ENCODE measurements at places on chromosomes 3 and 15.
A peak's percentile ranks its signal among the peaks of the same experiment; 100 is the strongest.

GRCh38 chr3:184884359-184885017 is 72.5 kb downstream of the VPS8 start:
- no peak for DNase-seq

DNA sequence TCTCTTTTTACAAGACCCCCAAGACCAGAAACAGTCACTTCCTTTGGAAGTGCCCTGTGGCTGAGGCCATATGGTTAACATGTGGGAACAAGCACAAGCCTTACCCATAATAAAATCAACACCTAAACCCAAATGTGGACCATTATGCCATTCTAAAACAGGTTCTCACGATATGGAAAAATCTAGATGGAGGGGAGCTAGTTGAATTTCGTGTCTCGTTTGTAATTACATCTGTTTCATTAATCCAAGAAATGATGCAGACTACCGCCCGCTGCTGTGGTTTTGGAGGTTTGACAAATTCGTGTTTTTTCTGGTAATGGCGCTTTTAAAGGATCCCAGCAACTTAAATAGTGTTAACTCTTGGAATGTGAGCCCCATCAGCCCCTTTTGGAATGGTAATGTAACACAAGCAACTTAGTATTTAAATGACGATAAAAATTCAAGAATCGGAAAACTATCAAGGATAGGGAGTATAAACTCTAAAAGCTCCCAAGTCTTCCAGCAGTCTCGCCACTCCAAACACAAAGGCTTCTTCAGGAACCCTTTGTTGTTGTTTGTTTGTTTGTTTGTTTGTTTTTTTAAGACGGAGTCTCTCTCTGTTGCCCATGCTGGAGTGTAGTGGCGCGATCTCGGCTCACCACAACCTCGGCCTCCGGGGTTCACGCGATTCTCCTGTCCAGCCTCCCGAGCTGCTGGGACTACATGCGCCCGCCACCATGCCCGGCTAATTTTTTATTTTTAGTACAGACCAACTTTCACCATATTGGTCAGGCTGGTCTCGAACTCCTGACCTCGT is 1.1 kb downstream of the CNBP start:
- DNase-seq: no peak

- DNase-seq: peak; percentile 65
Observed at GRCh38 chr3:136819731-136820679, 1.1 kb downstream of the SLC35G2 start.

DNA sequence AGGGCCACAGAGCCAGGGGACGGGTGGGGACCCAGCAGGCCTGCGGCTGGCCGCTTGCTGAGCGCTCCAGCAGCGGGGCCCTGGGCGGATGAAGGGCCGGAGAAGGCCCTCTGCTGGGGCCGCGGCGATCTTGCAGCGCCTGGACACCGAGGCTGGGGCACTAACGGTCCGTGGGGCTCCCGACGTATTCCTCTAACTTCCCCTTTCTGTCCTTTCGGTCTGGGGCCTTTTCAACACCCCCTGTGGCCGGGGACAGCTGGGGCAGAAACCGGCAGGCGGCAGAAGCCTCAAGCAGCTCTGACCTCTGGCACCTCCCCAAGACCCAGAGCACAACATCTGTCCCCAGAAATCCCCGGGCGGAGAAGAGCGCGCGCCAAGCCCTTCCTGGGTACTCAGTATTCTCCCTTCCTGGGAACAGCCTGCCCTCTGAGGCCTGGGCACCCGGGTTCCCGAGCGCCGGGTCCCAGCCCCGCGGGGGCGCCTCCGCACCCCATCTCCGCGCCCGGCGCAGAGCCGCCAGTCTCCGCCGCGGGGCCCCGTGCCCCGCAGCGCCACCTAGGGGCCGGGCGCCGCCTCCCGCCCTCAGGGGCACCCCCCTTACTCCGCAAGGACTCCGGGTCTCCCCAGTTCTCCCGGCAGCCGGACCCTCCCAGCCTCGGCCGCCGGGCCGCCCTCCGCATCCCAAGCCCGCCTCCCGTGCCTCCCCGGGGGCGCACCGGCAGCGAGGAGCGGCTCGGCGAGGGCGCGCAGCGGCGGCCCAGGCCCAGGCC is 582 bp upstream of the SLCO3A1 start:
- DNase-seq: peak; percentile 72

DNA sequence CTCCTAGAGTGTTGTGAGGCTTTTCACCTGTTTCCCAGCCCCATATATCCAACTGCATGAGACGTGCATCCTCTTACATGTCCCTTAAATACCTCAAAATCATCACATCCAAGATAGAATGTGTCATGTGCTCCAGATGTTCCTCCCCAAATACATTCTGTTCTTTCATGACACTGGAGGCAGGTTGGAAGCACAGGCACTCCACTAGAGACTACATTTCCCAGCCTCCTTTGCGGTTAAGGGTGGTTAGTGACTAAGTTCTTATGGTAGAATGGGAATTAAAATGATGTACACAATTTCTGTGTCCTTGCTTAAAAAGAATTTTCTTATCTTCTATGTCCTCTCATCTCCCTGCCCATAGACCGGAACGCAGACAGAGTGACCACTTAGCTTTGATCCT is 34.3 kb downstream of the TMEM40 start:
- no peak for DNase-seq

DNA sequence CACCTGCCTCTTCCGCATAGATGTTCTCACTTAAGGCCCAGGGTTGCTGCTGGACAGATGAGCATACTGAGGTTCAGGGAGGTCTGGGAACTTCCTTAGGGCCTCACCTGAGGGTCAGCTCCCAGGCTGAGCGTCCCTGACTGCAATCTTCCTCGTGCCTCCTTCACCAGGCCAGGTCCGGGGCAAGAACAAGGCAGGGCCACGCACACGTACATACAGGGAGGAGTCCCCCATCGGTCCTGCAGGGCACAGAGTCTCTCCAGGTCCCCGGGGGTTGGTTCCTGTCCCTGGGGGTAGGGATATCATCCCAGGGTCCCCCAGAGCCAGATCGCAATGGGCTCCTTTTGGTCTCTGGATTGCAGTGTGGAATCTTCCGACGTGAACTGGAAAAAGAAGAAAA is 130.1 kb downstream of the LRRK1 start:
- DNase-seq: no peak

DNA sequence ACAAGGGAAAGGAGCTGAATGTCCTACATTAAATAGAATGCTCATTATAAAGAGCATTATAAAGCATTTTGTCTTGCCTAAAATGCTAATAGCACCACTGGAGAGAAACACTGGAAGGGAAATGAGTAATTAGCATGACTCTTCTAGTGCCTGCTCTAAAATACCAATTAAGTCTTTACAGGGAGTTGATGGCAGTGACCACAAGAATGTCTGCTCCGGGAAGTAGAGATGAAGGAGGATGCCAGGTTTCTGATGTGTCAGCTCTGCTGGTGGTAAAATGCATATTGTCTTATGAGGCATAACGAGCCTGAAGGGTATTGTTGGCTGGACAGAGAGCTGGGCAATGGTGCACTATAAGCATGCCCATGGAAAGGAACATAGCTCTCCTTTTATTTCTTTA is 49.5 kb downstream of the MYLK start:
- DNase-seq: no peak

DNA sequence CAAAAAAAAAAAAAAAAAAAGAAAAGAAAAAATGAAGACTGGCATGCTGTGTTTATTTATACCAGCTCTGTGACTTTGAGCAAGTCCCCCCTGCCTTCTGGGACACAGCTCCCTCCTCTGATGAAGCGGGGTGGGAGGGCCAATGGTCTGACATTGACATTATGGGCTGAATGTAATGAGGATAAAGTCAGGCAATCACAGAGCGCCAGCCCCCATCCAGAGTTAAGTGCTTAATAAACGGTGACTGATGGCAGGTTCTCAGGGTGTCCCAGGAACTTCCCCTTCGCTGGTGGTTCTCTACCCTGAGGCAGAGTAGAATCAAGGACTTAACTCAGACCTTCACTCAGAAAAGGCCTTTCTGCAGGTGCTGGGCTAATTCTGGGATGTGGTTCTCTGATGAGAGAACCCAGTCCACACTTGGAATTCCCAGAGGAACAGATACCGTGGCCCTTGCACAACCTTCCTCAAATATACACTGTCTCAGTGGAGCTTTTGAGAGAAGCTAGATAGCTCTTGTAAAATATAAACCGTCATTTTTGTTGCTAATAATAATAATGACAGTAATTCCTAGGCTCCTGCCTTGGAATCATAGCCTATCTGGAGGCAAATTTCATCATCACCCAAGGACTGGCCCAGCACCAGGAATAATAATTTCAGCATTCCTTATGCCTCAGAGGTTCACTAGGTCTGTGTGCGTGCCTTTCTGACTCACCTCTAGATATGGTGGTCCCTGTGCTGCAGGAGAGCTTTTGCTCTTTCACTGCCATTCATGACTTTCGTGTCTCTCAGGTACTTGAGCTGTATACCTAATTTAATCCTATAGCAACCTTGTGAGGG is 115.8 kb downstream of the RPLP1 start:
- DNase-seq: no peak

GRCh38 chr3:3241596-3241995 is 62.1 kb upstream of the CRBN start:
- no peak for DNase-seq

DNA sequence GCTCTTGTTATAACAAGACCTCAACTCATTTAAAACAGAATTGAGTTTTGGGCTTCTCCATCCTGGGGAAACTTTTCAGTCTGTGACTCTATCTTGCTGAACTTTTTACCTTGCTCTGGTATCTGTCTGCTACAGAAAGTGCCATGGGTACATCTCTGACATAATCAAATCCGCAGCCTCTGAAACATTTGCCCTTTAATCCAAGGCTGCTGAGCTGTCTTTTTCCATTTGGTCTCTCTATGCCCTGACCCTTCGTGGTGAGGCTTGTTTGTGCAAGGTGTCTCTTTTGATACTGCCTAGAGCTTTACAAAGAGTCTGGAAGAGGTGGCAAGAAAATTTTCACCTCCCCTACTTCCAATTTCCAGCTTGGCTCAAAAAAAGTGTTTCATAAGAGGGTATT is 11.3 kb downstream of the TMEM108 start:
- no peak for DNase-seq

GRCh38 chr15:38818157-38818790 is 253.7 kb upstream of the RASGRP1 start:
- DNase-seq: no peak

DNA sequence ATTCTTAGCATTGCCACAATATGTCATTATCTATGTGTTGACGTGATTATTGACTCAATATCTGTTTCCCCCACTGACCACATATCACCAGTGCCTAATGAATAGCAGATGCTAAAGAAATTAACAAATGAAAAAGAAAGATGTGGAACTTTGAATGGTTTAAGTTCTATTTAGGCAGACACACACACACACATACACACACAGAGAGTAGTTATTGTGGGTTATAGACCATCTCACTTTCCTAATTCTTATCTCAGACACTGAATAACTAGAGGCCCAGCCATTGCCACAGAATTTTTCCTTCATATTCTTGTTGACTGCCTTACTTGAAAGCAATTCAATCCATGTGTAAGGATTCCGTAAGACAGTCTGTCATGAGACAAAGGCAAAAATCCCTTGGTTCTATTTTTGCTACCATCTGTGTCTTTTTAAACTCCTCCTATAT is 61.9 kb upstream of the PHLDB2 start:
- DNase-seq: no peak

- DNase-seq: no peak
Observed at GRCh38 chr3:105906345-105906744, 37.5 kb upstream of the CBLB start.

GRCh38 chr3:182455011-182455410 is 338.3 kb upstream of the ATP11B start:
- DNase-seq: no peak

GRCh38 chr3:143476965-143477640 is 357.5 kb downstream of the CHST2 start:
- DNase-seq: no peak

- no peak for DNase-seq
Observed at GRCh38 chr3:37499061-37499785, 324.8 kb upstream of the LRRFIP2 start.

DNA sequence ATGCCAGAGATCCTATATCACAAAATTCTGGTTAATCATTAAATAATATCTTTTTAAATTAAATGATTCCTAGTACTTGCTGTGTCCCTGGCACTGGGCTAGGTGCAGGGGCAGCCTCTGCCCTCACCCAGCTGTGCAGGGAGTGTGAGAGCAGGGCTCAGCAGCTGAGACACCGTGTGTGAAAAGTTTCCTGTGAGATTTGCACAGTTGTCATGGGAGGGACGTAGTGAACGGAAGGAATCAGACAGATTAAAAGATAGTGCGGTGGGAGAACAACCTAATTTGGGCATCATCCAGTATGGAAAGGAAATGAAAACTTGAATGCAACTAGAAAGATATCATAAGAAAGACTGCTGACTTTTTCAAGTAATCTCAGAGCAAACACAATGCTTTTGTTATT is 204.1 kb downstream of the SSR3 start:
- DNase-seq: no peak

DNA sequence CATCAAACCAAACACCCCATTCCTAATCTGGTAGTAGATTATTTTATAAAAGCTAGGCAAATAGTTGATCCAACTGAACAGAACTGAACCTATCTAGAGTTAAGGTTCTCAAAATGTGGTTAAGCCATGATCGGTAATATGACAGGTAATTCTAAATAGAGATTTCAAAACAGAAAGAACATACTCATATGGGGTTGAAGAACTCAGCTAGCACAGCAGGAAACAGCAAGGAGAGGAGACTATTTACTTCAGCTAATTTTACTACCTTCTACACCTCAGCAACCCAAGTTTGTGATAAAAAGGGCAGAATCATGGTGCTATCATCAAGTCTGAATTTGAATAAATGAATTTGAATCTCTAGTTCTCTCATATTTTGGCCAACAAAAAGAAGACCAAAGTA is 11.8 kb downstream of the CD47 start:
- DNase-seq: no peak

GRCh38 chr15:65460741-65461347 is 38.1 kb upstream of the IGDCC4 start:
- no peak for DNase-seq

- DNase-seq: no peak
Observed at GRCh38 chr15:39192979-39193560, 387.8 kb upstream of the THBS1 start.

DNA sequence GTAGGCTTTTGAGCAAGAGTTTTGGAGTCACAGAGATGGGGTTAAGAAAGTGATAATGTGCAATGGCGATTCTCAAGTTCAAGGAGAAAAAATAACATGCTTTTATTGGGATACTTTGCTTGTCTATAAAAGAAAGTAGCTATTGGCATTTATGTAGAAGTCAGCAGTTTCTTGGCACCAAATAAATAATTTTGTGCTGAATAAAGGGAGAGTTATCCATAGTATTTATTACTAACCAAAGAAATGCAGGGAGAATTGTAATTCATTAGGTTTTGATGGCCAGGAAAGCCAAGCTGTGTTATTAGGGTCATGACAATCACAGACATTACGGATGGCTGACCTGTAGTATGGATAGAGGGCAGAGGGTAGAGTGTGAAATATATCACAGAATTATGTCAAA is 33.1 kb downstream of the BTD start:
- no peak for DNase-seq

GRCh38 chr15:78432664-78433063 is 5.4 kb upstream of the IREB2 start:
- DNase-seq: no peak

DNA sequence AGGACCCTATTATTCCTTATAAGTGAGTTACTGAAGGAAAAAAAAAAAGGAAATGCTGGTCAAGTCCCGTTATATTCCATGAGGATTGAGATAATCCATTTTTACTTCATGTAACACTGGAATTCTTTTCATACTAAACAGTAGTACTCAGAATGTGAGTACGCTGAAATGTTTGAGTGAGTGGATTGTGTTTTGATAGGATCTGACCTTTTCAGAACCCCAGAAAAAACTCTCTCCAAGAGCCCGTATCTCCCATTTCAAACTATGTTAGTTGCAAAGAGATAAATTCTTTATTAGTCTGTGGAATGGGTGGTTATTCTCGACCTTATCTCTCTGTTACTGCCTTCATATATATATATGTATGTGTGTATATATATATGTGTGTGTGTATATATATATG is 2.5 kb upstream of the LPP start:
- DNase-seq: no peak
